ENCODE measurements at places on chromosomes 16 and 17.
A peak's percentile ranks its signal among the peaks of the same experiment; 100 is the strongest.

GRCh38 chr17:14118951-14119350 is 49.6 kb downstream of the COX10 start:
- DNase-seq: no peak

- no peak for DNase-seq
Observed at GRCh38 chr17:36463916-36464764, 22.3 kb upstream of the ZNHIT3 start.

GRCh38 chr16:74936902-74937560 is 47.9 kb downstream of the WDR59 start:
- no peak for DNase-seq

- DNase-seq: peak; percentile 48
Observed at GRCh38 chr17:76000016-76000754, 470 bp upstream of the CDK3 start.

GRCh38 chr16:56861092-56861610 is 3.9 kb upstream of the SLC12A3 start:
- no peak for DNase-seq
